NCI-H446 treated with DMSO at 0.1 percent for 48 hours (cell line): ENCODE measurements at places on chromosomes 5 and 9.

- DNase-seq: no peak
Observed at GRCh38 chr9:78927099-78927940, 630.4 kb downstream of the PSAT1 start.

DNA sequence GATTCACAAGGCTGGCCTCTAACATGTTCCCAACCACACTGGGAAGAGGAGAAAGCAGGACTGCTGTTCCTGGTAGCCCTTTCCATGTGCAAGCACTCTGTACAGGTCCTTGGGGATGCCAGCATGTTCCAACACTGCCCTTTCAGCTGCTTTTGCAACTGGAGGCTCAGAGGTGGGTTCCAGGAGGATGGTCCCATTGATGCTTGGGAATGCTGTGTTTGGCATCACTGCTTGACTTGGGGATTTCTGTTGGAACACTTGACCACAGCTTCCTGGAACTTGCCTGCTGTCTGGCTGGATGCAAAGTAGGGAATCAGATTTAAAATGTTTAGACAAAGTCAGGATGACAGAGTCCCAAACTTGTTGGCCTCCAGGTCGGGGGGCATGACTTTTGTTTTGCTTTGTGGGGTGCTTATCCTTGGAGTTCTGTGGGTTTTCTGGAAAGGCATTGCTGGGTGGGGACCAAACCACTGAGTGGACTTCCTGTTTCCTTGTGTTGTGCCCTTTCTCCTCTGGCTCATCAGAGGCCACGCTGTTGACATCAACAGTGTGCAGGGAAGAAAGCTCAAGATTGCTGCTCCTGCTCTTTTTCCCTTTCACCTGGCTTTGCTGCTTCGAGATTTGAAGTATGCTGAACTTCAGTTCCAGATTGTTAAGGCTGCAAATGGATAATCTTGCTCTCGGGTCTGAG is 148.5 kb upstream of the RPS23 start:
- DNase-seq: no peak

GRCh38 chr9:110146373-110146772 is 61.6 kb downstream of the C9orf152 start:
- DNase-seq: no peak

GRCh38 chr9:121486043-121486442 is 13.6 kb downstream of the GGTA1 start:
- DNase-seq: no peak

GRCh38 chr9:121943463-121943862 is 149.6 kb downstream of the TTLL11 start:
- DNase-seq: no peak
